Fibroblast of gingiva (primary cell): ENCODE measurements at places on chromosomes 12 and 14.

DNA sequence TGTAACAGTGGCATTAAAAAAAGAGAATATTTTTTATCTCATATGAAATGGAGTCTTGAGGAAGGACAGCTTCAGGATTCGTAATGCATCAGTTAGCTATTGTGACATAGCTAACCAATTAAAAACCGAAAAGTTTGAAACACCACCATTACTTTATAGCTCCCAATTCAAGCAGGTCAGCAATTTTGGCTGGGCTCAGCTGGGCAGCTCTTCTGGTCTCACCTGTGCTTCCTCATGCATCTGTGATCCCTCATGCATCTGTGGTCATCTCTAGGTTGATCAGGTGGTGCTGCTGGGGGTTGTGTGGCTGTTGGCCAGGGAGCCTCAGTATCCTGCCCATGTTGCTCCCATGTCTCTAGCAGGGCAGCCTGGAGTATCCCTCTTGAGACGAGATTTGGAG, 76.7 kb upstream of the KCNA1 start:
- DNase-seq, result no peak

DNA sequence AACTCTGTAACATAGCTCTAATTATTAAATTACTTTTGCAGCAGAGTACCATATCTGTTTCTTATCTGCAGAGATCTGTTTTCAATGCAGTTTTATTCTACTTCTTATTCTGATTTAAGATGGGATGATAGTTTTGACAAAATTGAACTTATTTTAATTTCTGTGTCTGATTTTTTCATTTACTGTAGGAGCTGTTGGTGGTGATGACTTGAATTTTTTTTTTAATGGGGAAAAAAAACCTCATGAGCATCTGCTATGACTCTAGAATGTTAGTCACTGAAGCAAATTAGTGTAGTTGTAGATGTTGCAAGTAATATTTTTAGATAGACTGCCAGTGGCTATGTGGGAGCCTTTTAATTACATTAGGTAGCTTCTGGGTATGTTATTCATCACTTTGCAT, 23.4 kb downstream of the DNM1L start:
- DNase-seq, result no peak

- no peak for DNase-seq
Observed at GRCh38 chr12:99985631-99986030, 895 bp upstream of the ANKS1B start.

GRCh38 chr14:96727491-96727890, 69.7 kb upstream of the VRK1 start:
- DNase-seq, result no peak

DNA sequence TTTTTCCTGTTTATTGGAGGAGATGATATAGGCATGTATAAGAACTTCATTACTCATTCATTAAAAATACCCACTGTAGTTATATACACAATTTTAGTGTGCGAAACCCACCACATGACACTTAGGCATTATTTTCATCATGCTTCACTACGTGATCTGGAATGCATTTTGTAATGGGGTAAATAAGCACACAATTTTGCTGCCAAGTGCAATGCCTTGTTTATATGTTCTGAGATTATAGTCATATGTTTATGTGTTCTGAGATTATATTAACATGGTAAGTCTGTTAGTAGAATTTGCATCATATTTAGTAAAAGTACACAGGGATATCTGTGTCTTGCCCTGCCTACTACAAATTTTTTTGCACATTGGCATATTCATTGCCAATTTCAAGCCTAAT, 1123.0 kb downstream of the LRFN5 start:
- no peak for DNase-seq

GRCh38 chr12:1644534-1645438, 15.8 kb downstream of the WNT5B start:
- DNase-seq, result peak; percentile 83

DNA sequence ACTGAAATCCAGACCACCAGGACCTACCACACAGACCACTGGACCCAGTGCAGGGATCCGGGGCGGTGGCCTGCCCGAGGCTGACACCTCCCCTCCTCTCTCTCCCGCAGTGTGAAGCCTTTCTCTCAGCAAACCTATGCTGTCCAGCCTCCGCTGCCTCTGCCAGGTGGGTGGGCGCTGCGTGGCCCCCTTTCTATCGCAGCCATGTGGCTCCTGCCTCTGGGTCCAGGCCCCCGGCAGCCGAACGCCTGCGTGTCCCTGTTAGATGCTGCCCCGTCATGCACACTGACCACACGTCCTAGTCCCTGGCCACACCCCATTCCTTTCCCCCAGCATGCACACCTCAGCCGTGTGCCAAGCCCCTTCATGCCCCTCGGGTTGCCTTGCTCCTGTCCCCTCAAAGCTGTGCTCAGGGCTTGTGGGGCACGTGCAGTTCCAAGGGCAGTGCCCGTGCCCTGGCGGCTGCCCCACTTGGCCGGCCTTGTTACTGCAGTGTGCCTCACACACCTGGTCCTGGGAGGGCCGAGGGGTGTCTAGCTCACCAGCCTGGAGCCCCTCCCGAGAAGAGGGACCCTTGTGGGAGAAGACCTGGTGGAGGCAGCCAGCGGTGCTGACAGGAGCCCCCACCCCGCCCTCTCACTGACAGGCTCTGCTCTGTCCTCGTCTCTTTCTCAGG, 58.0 kb upstream of the TSPAN9 start:
- no peak for DNase-seq

DNA sequence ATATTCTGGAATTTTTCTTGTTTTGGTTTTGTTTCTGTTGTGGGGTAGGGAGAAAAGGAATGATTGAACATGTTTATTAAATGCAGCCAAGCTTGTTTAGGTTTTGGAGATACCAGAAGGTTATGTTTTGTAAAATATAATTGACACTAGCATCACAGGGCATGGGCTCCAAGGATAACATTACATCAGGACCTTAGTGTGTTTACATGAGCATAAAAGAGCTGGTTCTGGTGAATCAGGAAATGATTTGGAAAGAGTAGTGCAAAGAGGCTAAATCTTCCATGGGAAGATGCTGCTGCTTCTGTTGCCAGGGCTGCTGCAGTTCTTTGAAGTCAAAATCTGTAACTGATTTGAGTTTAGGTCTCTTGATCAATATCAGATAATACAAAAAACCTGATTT, 118.7 kb downstream of the ETNK1 start:
- DNase-seq, result peak; percentile 62

- DNase-seq, result peak; percentile 26
Observed at GRCh38 chr12:26680727-26681455, 152.1 kb downstream of the ITPR2 start.

DNA sequence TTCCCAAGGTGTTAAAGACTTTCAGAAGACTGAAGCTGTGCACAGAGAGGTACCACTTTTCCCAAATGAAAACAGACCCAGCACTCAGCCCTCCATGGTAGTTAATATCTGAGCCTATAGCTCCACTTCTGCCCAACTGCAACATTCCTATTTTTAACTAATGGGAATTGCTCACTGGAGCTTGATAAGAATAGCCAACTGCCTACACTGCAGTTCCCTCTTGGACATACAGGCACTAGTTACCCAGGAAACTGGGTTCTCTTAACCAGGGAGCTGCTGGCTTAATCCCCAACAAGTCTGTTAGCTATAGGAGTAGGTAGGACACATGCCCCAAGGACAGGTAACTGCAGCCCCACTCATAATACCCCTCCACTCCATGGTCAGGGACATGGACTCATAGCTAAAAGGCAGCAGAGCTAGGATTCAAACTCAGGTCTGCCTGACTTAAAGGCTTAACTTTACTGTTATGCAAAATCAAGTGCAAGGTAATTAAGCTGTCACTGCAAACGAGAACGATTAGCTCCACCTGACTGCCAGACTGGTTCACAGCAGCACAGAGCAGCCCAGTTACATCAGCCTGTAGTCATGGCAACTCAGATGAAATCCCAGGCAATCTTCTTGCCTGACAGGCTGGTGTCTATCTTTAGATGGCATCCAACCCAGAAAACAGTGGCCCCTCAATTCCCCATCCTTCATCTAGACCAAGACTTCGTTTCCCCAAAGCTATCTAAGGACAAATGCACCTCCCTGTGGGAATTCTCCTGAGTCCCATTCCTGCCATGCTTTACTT, 77.1 kb upstream of the ACTN1 start:
- peak; percentile 31 for DNase-seq

DNA sequence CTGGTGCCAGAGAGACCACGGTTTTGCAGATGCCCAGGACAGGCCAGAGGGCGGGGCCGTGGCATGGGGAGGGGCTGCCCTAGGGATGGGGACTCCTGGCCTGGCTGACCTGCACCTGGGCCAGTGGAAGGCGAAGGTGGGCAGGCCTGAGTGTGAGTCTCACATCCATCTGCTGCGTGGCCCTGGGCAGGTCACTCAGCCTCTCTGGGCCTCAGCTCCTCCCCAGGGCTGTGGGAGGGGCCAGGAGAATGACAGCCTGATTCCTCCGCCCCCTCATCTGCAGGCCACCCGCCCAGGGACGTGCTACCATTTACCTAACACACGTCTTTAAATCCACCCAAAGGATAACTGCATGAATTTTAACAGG, 90.9 kb downstream of the GALNT9 start:
- DNase-seq, result no peak

DNA sequence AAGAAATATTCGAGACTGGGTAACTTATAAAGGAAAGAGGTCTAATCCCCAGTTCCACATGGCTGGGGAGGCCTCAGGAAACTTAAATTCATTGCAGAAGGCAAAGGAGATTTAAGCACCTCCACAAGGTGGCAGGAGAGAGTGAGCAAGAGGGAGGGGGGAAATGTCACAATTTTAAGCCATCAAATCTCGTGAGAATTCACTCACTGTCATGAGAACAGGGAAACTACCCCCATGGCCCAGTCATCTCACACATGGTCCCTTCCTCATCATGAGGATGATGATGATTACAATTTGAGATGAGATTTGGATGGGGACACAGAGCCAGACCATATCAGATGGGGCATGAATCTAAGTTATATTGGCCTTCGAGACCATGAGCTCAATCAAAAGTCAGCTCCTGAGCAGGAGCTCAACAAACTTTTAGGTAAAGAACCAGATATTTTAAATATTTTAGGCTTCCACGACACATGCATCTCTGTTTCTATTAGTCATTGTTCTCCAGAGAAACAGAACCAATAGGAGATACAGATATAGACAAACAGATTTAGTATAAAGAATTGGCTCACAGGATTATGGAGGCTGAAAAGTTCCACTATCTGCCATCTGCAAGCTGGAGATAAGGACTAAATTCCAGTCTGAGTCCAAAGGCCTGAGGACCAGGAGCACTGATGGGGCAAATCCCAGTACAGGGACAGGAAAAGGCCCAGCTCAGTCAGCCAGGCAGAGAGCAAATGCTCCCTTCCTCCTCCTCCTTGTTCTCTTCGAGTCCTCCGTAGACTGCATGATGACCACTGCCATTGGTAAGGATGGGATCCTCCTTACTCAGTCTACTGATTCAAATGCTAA, 24.9 kb downstream of the DGLUCY start:
- no peak for DNase-seq

DNA sequence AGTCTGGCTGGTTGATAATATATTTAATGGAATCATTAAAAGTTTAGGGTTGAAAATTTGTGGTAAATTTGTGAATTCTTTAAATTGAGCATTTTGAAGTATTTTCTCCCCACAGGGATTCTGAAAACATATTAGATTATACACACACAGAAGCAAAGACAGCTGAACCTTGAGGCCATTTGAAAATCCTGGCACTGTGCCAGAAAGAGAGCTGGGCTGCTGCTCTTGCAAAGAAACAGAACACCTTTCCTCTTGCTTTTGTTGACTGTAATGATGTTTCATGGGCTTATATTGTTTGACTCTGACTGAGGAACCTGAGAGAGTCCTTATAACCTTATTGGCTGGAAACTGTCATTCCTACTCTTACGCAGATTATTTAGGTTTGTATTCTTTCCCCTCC, 4.8 kb downstream of the RNF34 start:
- DNase-seq, result no peak
